ENCODE measurements at places on chromosomes 5 and 9.

GRCh38 chr5:110099572-110099971 is 409.8 kb downstream of the MAN2A1 start:
- DNase-seq = no peak
- no peaks in the 10 kb centered on the region for H3K4me1 ChIP-seq
- no peak overlapping the region for H3K27ac ChIP-seq
- no peaks in the 10 kb centered on the region for H3K36me3 ChIP-seq
- no peak overlapping the region for H3K4me3 ChIP-seq
- H3K27me3 ChIP-seq = no peaks in the 10 kb centered on the region

DNA sequence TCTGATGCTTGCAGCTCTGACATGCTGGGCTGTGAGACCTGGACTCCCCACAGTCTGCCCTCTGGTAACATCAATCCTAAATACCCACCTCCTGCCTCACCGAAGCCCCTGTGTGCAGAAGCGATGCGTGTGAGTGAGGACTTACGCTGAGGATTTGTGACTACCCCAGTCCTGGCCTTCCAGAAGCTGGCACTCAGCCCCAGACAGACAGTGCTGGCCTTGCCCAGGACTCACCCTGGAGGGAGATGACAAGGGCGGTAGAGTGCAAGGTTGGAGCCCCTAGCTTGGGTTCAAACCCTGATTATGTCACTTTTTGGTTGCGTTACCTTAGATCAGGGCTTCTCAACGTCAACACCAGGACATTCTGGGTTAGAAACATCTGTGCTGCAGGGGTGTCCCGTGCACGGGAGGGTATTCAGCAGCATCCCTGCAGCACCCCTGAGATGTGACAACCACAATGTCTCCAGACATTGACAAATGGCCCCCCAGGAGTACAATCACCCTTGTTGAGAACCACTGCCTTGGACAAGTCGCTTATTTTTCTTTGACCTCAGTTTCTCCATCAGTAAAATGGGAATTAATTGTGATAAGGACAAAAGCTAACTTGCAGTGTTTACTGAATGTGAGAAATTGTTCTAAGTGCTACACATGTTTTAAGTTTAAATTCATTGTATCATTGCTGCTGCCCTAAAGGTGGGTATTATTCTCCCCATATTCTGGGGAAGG is 23.5 kb upstream of the TTLL11 start:
- H3K27me3 ChIP-seq = no peaks in the 10 kb centered on the region
- no peak overlapping the region for H3K4me3 ChIP-seq
- H3K4me1 ChIP-seq = no peaks in the 10 kb centered on the region

DNA sequence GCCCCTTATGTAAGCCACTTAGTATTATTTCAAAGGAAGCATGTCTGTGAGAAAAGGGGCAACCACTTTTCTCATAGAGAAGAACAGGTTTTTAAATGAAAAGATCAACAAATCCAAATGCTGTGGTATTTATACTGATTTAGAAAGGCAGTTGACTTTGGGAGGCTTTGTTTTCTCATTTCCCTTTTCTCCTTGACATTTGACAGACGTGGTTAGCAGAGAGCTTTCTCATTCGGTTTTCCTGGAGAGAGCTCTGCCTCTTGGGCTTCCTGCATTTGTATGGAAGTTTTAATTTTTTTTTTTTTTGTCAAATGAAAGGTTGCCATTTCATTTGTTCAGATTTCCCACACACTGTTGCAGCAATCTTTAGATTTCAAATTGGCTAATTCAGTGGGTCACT is 62.5 kb downstream of the EXOSC2 start:
- H3K27me3 ChIP-seq = no peaks in the 10 kb centered on the region
- no peak overlapping the region for H3K27ac ChIP-seq
- H3K4me3 ChIP-seq = no peak overlapping the region
- H3K4me1 ChIP-seq = peaks cover 12% of the 10 kb centered on the region
- DNase-seq = no peak

- H3K4me1 ChIP-seq = peaks cover 7% of the 10 kb centered on the region
- no peaks in the 10 kb centered on the region for H3K27me3 ChIP-seq
- H3K36me3 ChIP-seq = no peaks in the 10 kb centered on the region
- DNase-seq = no peak
- H3K27ac ChIP-seq = no peak overlapping the region
These were observed 71.5 kb upstream of the MEF2C start for GRCh38 chr5:88954511-88954910.

GRCh38 chr5:119174578-119175163 is 103.8 kb downstream of the DMXL1 start:
- H3K4me3 ChIP-seq = no peak overlapping the region
- no peaks in the 10 kb centered on the region for H3K27me3 ChIP-seq
- H3K4me1 ChIP-seq = peaks cover 17% of the 10 kb centered on the region
- peak; percentile 23 for DNase-seq

- no peaks in the 10 kb centered on the region for H3K4me1 ChIP-seq
- H3K27me3 ChIP-seq = no peaks in the 10 kb centered on the region
- no peak overlapping the region for H3K4me3 ChIP-seq
- no peak for DNase-seq
- peaks cover 30% of the 10 kb centered on the region for H3K36me3 ChIP-seq
- H3K27ac ChIP-seq = no peak overlapping the region
These were observed 82.1 kb downstream of the GAPVD1 start for GRCh38 chr9:125343518-125344275.

- peaks cover 9% of the 10 kb centered on the region for H3K27me3 ChIP-seq
- H3K27ac ChIP-seq = no peak overlapping the region
- no peaks in the 10 kb centered on the region for H3K36me3 ChIP-seq
These were observed 6.7 kb upstream of the CAST start for GRCh38 chr5:96655506-96655905.

GRCh38 chr5:129345213-129345924 is 114.7 kb upstream of the ADAMTS19 start:
- no peaks in the 10 kb centered on the region for H3K4me1 ChIP-seq
- no peaks in the 10 kb centered on the region for H3K27me3 ChIP-seq
- H3K4me3 ChIP-seq = no peak overlapping the region
- H3K27ac ChIP-seq = no peak overlapping the region
- no peak for DNase-seq

- no peaks in the 10 kb centered on the region for H3K36me3 ChIP-seq
- no peak for DNase-seq
- no peaks in the 10 kb centered on the region for H3K4me1 ChIP-seq
- H3K4me3 ChIP-seq = no peak overlapping the region
These were observed 33.2 kb downstream of the TNC start for GRCh38 chr9:115084709-115085108.

DNA sequence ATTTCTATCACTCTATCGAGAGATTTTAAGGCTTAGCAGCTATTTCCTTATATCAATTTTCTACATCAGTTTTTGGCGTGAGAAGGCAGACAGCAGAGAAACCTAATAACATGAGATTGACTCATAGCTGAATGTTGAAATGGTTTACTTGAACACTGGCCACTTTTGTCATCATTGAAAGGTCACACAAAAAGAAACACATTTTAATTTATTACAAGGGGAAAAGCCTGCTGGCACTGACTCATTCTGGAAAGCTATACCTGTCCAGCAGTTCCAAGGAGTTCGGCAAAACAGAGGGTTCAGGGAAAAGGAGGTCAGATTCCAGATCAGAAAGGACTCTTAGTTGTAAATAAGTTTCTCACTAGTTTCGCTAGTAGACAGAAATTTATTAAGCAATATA is 566.4 kb downstream of the DNAH5 start:
- H3K36me3 ChIP-seq = no peaks in the 10 kb centered on the region
- H3K27me3 ChIP-seq = no peaks in the 10 kb centered on the region
- H3K27ac ChIP-seq = no peak overlapping the region

- peaks cover 12% of the 10 kb centered on the region for H3K27me3 ChIP-seq
- DNase-seq = no peak
- no peaks in the 10 kb centered on the region for H3K36me3 ChIP-seq
- H3K4me3 ChIP-seq = no peak overlapping the region
These were observed 15.1 kb downstream of the TLR4 start for GRCh38 chr9:117719161-117719920.

- H3K4me1 ChIP-seq = no peaks in the 10 kb centered on the region
- no peaks in the 10 kb centered on the region for H3K36me3 ChIP-seq
- H3K27ac ChIP-seq = no peak overlapping the region
- no peak overlapping the region for H3K4me3 ChIP-seq
- H3K27me3 ChIP-seq = no peaks in the 10 kb centered on the region
These were observed 40.0 kb downstream of the GABRG2 start for GRCh38 chr5:162107591-162107990.

GRCh38 chr5:36079200-36079781 is 12.6 kb upstream of the UGT3A2 start:
- no peaks in the 10 kb centered on the region for H3K27me3 ChIP-seq
- peak; percentile 43 for DNase-seq
- H3K36me3 ChIP-seq = no peaks in the 10 kb centered on the region
- H3K4me3 ChIP-seq = no peak overlapping the region
- no peak overlapping the region for H3K27ac ChIP-seq
- no peaks in the 10 kb centered on the region for H3K4me1 ChIP-seq

DNA sequence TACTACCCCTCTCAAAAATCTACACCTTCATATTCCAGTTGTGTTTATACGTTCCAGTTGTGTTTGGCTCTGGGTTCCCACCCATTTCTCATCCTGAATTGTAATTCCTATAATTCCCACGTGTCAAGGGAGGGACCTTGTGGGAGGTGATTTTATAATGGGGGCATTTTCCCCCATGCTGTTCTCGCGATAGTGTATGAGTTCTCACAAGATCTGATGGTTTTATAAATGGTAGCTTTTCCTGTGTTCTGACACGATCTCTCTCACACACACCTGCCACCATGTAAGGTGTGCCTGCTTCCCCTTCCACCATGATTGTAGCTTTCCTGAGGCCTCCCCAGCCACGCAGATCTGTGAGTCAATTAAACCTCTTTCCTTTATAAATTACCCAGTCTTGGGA is 108.5 kb upstream of the ADAMTS16 start:
- no peak overlapping the region for H3K27ac ChIP-seq
- H3K27me3 ChIP-seq = no peaks in the 10 kb centered on the region
- H3K4me1 ChIP-seq = no peaks in the 10 kb centered on the region
- DNase-seq = no peak
- no peaks in the 10 kb centered on the region for H3K36me3 ChIP-seq

GRCh38 chr9:35732800-35733541 is 505 bp downstream of the CREB3 start:
- H3K27me3 ChIP-seq = no peaks in the 10 kb centered on the region
- H3K36me3 ChIP-seq = peaks cover 45% of the 10 kb centered on the region
- H3K27ac ChIP-seq = peak overlapping the region; percentile 67
- DNase-seq = peak; percentile 49

DNA sequence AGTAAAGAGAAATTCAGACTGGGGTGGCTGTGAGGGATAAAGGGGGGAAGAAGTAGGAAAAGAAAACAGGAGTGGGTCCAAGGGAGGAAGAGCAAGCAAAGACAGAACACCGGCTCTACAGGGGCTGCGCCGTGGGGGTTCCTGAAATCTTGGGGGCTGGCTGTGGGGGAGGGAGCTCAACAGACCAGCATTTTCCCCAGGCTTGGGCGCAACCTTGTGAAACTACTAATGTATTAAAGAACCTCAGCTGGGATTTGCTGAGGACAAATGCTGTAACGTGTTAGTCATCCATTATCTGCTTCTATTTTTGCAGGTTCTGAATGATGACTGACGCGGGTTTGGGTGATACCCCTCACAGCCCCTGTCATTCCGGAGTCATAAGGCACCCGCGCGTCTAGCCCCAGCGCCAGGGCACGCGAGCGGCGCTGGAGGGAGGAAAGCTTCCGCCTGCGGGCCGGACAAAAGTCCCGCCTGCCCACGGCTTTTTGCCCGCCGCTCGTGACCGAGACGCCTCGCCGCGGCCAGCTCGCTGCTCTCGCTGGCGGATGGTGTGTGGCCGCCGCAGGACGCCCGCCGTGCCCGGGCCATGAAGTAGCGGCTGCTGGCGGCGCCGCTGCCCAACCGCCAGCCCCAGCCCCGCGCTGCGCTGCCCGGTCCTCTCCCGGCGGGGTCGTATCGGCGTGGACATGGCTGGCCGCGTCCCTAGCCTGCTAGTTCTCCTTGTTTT is 110.6 kb downstream of the PAM start:
- peaks cover 24% of the 10 kb centered on the region for H3K27me3 ChIP-seq
- peak overlapping the region; percentile 45 for H3K4me3 ChIP-seq
- H3K27ac ChIP-seq = no peak overlapping the region
- peak; percentile 42 for DNase-seq

DNA sequence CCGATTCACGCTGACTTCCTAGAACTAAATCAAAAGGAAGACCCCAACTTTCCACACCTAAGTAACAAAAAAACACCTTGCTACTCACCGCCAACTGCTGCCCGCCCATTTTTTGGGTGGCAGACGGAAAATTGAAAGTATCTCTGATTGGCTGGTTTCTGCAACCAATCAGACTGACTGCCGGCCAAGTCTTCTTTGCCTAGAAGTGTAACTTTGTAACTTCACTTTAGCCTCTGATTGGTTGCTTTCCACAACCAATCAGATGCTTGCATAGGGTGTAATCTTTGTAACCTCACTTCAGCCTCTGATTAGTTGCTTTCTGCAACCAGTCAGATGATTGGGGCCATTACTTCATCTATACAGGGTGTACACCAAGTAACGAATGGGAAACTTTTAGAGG is 42.6 kb upstream of the ANKH start:
- no peak for DNase-seq
- no peaks in the 10 kb centered on the region for H3K36me3 ChIP-seq
- H3K4me1 ChIP-seq = no peaks in the 10 kb centered on the region
- no peaks in the 10 kb centered on the region for H3K27me3 ChIP-seq

- H3K36me3 ChIP-seq = no peaks in the 10 kb centered on the region
- H3K27ac ChIP-seq = no peak overlapping the region
- no peak overlapping the region for H3K4me3 ChIP-seq
- H3K4me1 ChIP-seq = no peaks in the 10 kb centered on the region
- no peak for DNase-seq
These were observed 32.8 kb downstream of the GDNF start for GRCh38 chr5:37807015-37807414.

- no peak overlapping the region for H3K4me3 ChIP-seq
- H3K4me1 ChIP-seq = peaks cover 55% of the 10 kb centered on the region
- no peaks in the 10 kb centered on the region for H3K27me3 ChIP-seq
- DNase-seq = no peak
- peaks cover 2% of the 10 kb centered on the region for H3K36me3 ChIP-seq
These were observed 4.1 kb downstream of the PTGS1 start for GRCh38 chr9:122374885-122375420.

DNA sequence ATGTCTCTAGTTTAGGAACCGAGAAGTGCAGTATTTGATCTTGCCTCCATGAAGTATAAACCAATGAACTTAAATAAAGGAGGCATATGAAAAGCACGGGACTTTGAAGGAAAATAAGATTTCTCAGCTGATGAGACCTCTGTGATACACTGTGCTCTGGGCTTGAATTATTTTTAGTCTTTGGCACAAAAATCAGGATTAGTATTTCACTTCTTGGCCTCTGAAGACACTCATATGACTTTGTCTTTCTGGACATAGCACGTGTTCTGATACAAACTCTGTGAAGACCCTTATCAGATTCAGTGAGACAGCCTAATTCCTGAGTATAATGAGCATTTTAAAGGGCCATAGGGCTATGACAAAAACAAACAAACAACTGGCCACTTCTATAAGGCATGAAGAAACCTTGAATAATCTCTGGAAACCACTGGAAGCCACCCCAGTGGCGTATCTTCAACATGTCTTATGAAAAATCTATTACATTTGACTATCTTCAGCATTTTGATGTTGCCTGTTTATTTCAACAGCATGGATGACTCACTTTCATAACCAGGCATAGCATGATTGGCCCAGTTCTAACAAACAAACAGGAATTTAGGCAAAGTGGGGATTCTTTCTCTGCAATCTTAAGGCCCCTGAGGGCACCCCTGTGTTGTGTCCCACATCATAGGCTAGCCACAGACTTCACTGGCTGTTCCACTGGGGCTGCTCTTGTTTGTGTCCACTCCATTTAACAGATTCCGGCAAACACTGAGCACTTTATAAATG is 90.3 kb upstream of the ZNF462 start:
- no peak overlapping the region for H3K27ac ChIP-seq
- H3K4me3 ChIP-seq = no peak overlapping the region
- no peaks in the 10 kb centered on the region for H3K4me1 ChIP-seq
- H3K27me3 ChIP-seq = no peaks in the 10 kb centered on the region
- H3K36me3 ChIP-seq = no peaks in the 10 kb centered on the region

Measured in B cell (primary cell).